ENCODE measurements at places on chromosomes 7 and 10.

DNA sequence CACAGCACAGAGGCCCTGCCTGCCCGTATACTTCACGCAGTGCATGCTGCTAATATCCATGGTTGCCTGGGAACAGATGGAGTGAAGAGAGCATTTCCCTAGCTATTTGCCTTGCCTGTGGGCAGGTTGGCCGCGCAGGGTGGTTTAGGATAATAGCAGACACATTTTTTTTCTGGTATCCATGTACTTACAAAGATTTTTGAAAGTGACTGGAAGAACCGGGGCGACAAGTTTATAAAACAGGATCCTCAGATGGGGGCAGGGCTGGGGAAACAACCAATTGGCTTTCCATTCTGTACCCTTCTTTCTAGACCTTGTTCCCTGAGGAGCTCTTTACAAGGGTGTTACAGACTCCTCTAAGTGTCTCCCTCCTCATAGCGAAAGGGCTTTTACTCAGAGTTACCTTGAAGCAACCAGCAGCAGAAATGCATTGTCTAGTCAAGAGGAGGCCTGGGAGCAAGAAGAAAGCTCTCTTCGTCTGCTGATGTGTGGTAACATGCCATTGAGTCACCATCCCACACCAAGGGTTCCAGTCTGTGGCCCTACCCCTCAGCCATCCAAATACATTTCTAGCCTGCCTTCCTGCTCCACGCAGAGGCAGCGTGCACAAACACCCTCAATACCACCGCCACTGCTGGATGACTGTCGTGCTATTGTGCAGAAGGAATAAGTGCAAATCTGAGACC is 31.5 kb downstream of the MTURN start:
- no peak for DNase-seq

DNA sequence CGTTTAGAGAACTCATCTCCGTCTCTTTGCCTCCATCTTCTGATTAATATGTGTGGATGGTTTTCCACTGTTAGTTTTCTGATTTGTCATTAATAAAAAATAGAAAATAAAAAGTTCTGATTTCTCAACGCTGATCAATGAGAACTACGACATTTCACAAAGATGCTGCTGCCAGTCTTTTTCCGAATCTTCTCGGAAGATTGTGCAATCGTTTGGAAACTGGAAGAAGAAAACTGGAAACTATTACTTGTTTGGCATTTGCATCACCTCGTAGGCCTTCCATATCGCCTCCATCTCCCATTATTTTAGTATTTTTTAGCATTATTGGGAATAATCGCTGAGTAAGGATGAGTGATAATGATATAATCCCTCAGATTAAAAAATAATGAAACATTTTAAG is 123.2 kb upstream of the KLF6 start:
- no peak for DNase-seq

DNA sequence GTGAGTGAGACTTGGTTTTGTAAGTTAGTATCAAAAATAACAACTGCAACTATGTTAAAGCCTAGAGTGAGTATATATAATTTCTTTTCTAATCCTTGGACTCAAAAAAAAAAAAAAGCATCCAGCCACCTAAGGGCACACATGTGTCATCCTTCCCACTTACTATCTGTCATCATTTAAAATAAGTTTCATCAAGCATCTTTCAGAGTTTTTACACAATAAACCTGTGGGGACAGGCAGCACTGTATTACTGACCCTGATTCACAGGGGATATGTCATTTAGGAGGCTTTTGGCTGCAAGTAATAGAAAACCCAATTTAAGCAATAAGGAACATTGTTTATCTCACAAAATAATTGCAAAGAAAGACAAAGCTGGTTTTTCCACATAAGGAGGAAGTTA is 32.3 kb upstream of the OSBPL3 start:
- no peak for DNase-seq

GRCh38 chr7:18913106-18913505 is 204.3 kb downstream of the TWIST1 start:
- DNase-seq, result no peak

GRCh38 chr7:140752533-140752932 is 56.0 kb downstream of the NDUFB2 start:
- no peak for DNase-seq

DNA sequence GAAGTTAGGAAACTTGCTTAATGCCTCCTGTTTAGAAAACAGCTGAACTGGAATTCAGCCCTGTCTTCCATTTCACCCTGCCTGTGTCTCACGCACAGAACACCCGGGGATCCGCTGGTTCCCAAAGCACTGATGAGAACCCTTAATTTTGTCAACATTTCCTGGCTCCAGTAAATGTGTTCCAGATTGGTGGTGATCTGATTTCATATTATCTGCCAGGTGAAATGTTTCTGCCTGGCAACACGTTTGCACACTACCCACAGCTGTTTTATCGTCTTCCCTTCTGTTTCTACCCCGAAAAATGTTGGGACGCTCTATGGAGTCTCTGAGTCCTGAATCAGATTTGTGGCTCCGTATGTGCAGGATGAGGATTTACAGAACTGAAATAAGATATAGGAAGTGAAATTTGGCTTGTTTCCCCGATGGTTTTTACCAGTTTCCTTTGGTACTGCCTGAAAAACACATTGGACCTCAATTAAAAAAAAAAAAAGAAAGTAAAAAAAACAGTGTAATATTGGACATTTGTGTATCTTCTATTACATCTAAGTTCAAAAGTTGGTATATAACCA is 29.0 kb downstream of the MRC1 start:
- no peak for DNase-seq

- DNase-seq, result no peak
These were observed 71.9 kb downstream of the PLXDC2 start for GRCh38 chr10:19888061-19888660.

DNA sequence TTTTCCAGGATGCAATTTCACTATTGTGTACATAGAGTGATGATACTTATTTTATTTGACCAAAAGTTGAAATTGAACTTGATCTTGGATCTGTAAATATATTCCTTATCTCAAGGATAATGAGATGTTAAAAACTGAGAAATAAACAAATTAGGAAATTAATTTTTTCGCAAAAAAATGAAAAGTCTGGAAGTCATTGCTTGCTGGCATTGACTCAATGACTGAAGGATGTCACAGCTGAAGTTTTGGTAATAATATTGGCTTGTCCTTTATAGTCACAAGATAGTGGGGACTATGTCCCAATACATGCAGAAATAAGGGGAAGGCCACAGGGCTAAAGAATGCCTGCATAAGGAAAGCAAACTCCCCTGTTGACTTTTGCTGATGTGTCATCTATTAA is 92.8 kb downstream of the FOXP2 start:
- no peak for DNase-seq

DNA sequence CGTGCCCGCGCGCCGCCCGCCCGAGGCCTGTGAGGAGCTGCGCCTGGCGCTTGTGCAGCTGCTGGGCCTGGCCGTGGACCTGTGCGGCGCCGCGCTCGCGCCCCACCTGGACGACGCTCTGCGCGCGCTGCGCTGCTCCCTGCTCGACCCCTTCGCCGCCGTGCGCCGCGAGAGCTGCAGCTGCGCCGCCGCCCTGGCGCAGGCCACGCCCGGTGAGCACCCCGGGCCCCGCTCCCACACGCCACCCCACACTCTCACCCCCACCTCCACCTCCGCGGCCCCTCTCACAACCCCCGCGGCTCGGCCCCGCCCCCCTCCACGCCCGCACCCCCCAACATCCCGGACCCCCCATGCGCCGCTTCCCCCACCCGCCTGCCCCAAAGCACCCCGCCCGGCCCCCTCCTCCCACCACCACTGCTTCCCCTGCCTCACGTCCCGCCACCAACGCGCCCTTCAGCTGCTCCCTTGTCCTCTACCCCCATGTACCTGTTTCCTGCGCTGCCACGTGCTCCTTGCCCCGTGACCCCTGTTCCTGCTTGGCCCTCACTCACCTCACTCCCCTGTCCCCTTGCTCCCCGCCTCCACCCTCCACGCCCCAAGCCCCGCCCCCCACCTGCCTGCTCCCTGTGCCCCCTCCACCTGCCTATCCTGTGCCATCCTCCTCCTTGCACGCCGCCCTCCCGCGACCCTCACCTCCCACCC is at the start of gene PRKAR1B:
Gene PRKAR1B (minus strand): TSS at position 178 of the 702 bp plus-strand sequence. CDS start 15,776 bp downstream, outside the sequence.
- DNase-seq, result peak; percentile 87

DNA sequence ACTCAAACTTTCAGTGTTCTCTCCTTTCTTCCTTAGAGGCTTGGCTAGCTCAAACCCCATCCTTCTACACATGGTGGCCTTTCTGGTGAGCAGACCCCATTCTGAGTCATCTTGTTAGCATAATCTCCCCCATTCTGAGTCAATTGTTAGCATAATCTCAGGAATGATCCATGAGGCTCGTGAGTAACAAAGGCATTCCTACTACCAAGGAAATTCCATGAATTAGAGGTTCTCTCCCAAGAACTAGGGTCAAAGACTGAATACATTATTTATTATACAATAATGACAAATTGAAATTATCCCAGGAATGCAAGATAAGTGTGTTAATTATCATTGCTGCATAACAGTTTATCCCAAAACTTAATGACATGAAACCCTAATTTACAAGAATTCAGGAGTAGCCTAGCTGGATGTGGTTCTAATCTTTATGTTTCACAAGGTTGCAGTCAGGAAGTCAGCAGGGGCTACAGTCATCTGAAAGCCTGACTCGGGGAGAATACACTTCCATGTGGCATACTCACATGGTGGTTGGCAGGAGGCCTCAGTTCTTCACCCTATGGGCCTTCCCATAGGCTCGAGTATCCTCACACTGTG is 100.2 kb downstream of the MMRN2 start:
- no peak for DNase-seq

GRCh38 chr7:152158801-152159587 is 133.5 kb downstream of the GALNT11 start:
- DNase-seq, result no peak

GRCh38 chr7:15158141-15158810 is 255.7 kb upstream of the DGKB start:
- DNase-seq, result no peak

DNA sequence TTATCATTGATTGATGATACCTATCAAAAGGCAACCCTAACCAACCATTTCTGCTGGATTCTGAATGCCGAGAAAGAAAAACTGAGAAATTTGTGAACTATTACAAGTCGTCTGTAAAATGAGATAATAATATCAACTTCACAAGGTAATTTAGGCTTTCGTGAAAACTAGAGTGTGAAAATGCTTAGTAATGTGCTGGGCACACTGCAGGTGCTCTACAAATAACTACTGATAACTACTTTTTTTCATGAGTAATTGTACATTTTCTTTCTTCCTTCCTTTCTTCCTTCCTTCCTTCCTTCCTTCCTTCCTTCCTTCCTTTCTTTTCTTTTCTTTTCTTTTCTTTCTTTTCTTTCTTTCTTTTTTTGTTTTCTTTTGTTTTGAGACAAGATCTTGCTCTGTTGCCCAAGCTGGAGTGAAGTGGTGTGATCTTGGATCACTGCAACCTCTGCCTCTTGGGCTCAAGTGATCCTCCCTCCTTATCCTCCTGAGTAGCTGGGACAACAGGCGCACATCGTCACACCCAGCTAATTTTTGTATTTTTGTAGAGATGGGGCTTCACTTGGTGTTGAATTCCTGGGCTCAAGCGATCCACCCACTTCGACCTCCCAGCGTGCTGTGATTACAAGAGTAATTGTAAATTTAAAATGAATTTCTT is 42.9 kb downstream of the BMPR1A start:
- DNase-seq, result no peak

- peak; percentile 44 for DNase-seq
These were observed 728 bp downstream of the PARD3 start for GRCh38 chr10:34814223-34814912.

GRCh38 chr7:30791114-30791513 is 19.9 kb downstream of the MINDY4 start:
- no peak for DNase-seq

- no peak for DNase-seq
These were observed 114.6 kb upstream of the LRRTM3 start for GRCh38 chr10:66811211-66811610.

- DNase-seq, result no peak
These were observed 6.1 kb downstream of the COL1A2 start for GRCh38 chr7:94400643-94401427.

- no peak for DNase-seq
These were observed 157.8 kb upstream of the PCDH15 start for GRCh38 chr10:54958844-54959243.

GRCh38 chr10:101693651-101693977 is 1.4 kb downstream of the FBXW4 start:
- no peak for DNase-seq

DNA sequence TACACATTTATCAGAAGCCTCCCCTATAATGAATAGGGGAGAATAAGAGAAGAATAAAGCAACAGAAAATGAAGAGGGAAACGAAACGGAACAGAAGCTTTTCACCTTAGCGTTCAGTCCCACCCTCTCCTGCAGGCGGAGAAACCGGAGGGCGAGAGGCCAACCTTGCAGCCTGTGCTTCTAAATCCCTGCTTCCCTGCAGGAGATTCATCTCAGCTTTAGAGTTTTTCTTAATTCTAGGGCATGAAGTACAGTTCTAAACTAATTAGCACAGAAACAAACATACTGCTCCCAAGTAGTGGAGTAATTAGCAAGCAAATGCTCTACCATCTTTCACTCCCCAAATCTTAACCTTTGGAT is 107.2 kb downstream of the CUBN start:
- no peak for DNase-seq

- DNase-seq, result no peak
These were observed 98.2 kb downstream of the MDFIC start for GRCh38 chr7:115019882-115020605.

GRCh38 chr10:94963901-94964300 is 25.4 kb downstream of the CYP2C9 start:
- DNase-seq, result no peak

DNA sequence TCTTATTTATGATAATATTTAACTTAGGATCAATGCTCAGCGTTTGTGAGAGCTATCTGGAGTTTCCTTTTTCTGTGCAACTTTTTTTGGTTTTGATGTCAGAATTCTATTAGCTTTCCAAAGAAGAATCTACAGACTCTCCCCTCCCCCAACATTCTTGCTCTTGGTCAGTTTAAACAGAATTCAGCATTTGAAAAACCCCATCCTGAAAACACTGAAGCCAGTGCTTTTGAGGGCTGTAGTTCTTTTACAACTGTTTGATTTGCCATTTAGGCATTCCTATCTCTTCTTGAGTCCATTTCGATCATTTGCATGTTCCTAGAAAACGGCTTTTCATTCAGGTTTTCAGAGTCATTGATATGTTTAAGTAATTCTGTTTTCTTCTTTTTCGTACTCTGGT is 15.6 kb upstream of the CXCL12 start:
- no peak for DNase-seq

- DNase-seq, result no peak
These were observed 3.8 kb upstream of the EIF3B start for GRCh38 chr7:2350861-2351260.

DNA sequence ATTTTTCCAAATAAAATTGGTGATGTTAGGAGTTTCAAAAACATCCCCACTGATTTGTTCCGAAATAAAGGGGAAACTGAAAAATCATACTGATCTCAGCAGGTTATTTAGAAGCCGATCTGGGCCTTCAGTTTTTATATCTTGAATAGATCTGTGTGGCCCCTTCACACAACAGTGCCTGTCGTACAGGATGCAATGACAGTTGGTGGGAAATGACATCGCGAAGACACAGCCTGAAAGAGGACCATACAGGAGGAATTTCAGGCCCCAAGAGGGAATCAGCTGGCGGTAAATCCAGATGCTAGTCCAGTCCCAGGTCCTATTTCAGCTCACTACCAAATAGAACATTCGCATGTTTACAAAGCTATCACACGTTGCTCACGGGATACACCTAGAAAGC is 3.0 kb downstream of the H2BK1 start:
- no peak for DNase-seq

GRCh38 chr7:110974441-110974840 is 116.5 kb upstream of the LRRN3 start:
- no peak for DNase-seq

- no peak for DNase-seq
These were observed 169.5 kb upstream of the PFKP start for GRCh38 chr10:2897619-2898508.
